ENCODE measurements at places on chromosomes 7 and 10.

- no peak overlapping the region for H3K4me3 ChIP-seq
- no peaks in the 10 kb centered on the region for H3K4me1 ChIP-seq
- H3K27me3 ChIP-seq, result no peaks in the 10 kb centered on the region
- H3K36me3 ChIP-seq, result no peaks in the 10 kb centered on the region
- DNase-seq, result no peak
Measured at GRCh38 chr10:9668411-9668810, 1349.3 kb upstream of the CELF2 start.

GRCh38 chr10:83539528-83540308 is 599.6 kb upstream of the GHITM start:
- DNase-seq, result no peak
- no peaks in the 10 kb centered on the region for H3K27me3 ChIP-seq
- H3K36me3 ChIP-seq, result no peaks in the 10 kb centered on the region
- H3K4me1 ChIP-seq, result no peaks in the 10 kb centered on the region

GRCh38 chr10:115004236-115004862 is 66.4 kb downstream of the TRUB1 start:
- no peak for DNase-seq
- H3K4me1 ChIP-seq, result peaks cover 9% of the 10 kb centered on the region
- no peak overlapping the region for H3K4me3 ChIP-seq
- H3K36me3 ChIP-seq, result no peaks in the 10 kb centered on the region
- no peaks in the 10 kb centered on the region for H3K27me3 ChIP-seq

GRCh38 chr10:61618388-61618961 is 44.3 kb upstream of the CABCOCO1 start:
- H3K27ac ChIP-seq, result no peak overlapping the region
- peaks cover 5% of the 10 kb centered on the region for H3K4me1 ChIP-seq
- DNase-seq, result no peak
- H3K4me3 ChIP-seq, result no peak overlapping the region
- H3K27me3 ChIP-seq, result no peaks in the 10 kb centered on the region

- H3K4me1 ChIP-seq, result no peaks in the 10 kb centered on the region
- H3K27me3 ChIP-seq, result no peaks in the 10 kb centered on the region
- no peak for DNase-seq
- H3K27ac ChIP-seq, result no peak overlapping the region
Measured at GRCh38 chr10:105195831-105196230, 554.7 kb downstream of the SORCS3 start.

DNA sequence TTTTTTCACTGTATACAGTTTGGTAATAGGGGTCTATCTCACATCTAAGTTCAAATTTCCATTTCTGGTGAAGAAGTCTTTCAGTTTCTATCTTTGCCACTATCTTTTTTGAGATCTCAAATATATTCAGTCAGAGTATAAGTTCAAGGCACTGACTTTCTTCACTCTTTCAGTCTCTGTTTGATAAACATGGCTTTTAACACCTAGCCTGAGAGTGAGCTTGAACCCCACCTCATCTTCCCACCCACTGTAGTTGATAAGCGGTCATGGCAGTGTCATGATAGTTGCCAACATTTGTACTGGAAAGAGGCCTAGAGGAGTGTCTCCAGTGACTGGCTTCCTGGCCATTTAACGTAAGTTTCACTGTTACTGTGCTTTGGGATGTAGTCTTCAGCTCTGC is 41.2 kb upstream of the AGR3 start:
- H3K36me3 ChIP-seq, result no peaks in the 10 kb centered on the region
- H3K4me3 ChIP-seq, result no peak overlapping the region
- H3K4me1 ChIP-seq, result peaks cover 7% of the 10 kb centered on the region
- no peak for DNase-seq

DNA sequence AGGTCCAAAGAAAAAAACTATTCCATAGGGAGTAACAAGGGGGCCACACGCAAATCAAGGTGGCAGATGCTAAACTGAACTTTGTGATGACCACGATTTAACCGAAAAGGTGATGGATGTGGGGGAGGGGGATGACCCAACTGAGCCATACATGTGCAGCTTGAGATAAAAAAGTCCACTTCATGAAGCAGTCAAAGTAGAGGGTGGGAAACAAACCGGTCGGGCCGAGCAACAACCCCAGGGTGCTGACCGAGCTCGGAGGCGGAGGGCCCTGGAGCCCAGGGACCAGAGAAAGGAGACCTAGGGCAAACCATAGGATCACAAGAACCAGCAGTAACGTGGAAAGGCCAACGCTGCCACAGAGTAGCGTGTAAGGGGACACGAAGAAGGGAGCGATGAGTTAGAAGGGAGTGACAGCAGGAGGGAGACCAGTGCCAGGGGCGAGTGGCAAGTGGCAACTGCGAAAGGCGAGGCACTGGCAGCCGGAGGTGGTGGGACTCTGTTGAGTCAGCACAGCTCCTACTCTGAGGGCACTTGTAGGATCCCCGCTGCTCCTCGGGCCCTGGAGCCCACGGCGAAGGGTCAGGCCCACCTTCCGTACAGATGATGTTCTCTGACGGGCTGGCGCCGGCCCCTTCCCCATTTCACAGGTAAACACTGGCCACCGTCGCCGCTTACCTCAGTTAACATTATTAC is 540 bp downstream of the SNX13 start:
- no peaks in the 10 kb centered on the region for H3K36me3 ChIP-seq
- peak overlapping the region; percentile 97 for H3K27ac ChIP-seq
- DNase-seq, result peak; percentile 63
- peak overlapping the region; percentile 97 for H3K4me3 ChIP-seq

- H3K27ac ChIP-seq, result no peak overlapping the region
- H3K4me1 ChIP-seq, result no peaks in the 10 kb centered on the region
- DNase-seq, result no peak
- no peak overlapping the region for H3K4me3 ChIP-seq
- no peaks in the 10 kb centered on the region for H3K36me3 ChIP-seq
- peaks cover 8% of the 10 kb centered on the region for H3K27me3 ChIP-seq
Measured at GRCh38 chr7:29898301-29898700, 91.3 kb downstream of the SCRN1 start.

- no peak overlapping the region for H3K27ac ChIP-seq
- no peak for DNase-seq
- no peaks in the 10 kb centered on the region for H3K27me3 ChIP-seq
- no peak overlapping the region for H3K4me3 ChIP-seq
- H3K36me3 ChIP-seq, result no peaks in the 10 kb centered on the region
- H3K4me1 ChIP-seq, result no peaks in the 10 kb centered on the region
Measured at GRCh38 chr7:35816514-35816913, 15.7 kb downstream of the SEPTIN7 start.

DNA sequence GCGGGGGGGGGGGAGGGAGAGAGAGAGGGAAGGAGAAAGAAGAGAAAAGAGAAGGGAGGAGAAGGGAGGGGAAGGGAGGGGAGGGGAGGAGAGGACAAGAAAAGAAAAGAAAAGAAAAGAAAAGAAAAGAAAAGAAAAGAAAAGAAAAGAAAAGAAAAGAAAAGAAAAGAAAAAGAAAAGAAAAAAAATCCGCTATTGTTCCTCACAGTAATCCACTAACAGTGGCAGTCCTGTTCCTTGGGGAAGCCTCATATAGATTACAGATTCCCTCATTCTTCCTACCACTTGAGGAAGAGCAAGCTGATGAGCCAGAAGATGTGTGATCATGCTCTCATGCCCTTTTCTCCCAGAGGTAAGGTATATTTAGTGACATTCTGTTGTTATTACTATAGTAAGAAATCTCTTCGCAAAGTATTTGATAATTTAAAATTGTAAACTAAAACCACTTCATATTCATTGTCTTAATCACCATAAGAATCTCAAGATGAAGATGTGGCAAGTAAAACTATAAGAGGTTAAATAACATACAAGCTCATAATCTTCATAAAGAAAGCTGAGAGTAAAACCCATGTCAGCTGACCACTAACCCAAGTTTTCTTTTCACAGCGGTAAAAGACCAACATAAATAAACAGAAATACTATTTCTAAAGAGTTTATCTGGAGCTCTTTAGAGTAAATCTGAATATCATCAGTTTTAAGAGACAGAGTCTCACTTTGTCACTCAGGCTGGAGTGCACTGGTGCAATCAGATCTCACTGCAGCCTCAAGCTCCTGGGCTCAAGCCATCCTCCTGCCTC is 128.1 kb downstream of the JMJD1C start:
- H3K4me3 ChIP-seq, result no peak overlapping the region
- H3K4me1 ChIP-seq, result no peaks in the 10 kb centered on the region
- H3K27ac ChIP-seq, result no peak overlapping the region
- peak; percentile 14 for DNase-seq
- no peaks in the 10 kb centered on the region for H3K27me3 ChIP-seq
- H3K36me3 ChIP-seq, result no peaks in the 10 kb centered on the region

GRCh38 chr7:132690174-132690573 is 113.9 kb upstream of the PLXNA4 start:
- no peaks in the 10 kb centered on the region for H3K36me3 ChIP-seq
- no peaks in the 10 kb centered on the region for H3K4me1 ChIP-seq
- no peak overlapping the region for H3K27ac ChIP-seq
- no peak overlapping the region for H3K4me3 ChIP-seq
- peaks cover 8% of the 10 kb centered on the region for H3K27me3 ChIP-seq

- no peaks in the 10 kb centered on the region for H3K36me3 ChIP-seq
- no peak overlapping the region for H3K4me3 ChIP-seq
- no peak overlapping the region for H3K27ac ChIP-seq
- no peak for DNase-seq
- H3K27me3 ChIP-seq, result no peaks in the 10 kb centered on the region
- H3K4me1 ChIP-seq, result no peaks in the 10 kb centered on the region
Measured at GRCh38 chr7:83005410-83005809, 157.3 kb downstream of the PCLO start.

DNA sequence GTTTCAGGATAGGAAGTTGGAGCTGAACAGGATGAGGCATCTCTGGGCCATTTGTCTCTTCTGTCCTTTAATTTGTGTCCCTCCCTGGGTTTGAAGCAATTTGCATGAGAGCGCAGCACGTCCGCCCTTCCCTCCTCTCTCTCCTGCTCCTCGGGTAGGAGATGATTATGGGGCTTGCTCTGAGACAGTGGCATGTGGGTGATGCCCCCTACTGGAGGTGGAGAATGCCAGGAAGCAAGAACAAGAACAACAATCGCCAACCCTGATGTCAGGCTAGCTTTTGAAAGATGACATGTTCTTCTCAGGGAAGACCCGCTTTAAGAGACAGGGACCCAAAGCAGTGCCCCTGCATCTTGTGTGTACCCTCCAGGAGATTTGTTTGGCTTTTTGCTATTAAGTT is 63.9 kb upstream of the LOXL4 start:
- no peaks in the 10 kb centered on the region for H3K36me3 ChIP-seq
- H3K27ac ChIP-seq, result no peak overlapping the region
- no peaks in the 10 kb centered on the region for H3K27me3 ChIP-seq
- H3K4me1 ChIP-seq, result peaks cover 7% of the 10 kb centered on the region
- no peak overlapping the region for H3K4me3 ChIP-seq

DNA sequence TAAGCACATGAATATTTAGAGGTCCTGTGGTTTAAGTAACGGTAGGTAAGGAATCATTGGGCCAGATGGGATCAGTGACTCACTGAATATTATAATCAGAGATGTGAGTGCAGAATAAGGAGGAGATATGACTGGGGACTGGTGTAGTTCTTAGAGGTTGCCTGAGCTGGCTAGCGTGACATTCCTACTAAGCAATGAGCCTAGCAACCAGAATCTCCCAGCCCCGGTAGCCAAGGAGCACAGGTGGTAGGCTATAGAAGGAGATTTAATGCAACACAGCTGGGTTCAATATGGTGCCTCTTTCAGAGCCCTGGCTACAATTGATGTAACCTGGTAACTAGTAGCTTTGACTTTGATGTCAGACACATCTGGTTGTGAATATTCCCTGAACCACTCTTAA is 641.6 kb downstream of the AUTS2 start:
- H3K27ac ChIP-seq, result no peak overlapping the region
- H3K4me1 ChIP-seq, result no peaks in the 10 kb centered on the region
- no peaks in the 10 kb centered on the region for H3K27me3 ChIP-seq
- no peak for DNase-seq

GRCh38 chr7:111329367-111330234 is 232.7 kb downstream of the IMMP2L start:
- H3K27me3 ChIP-seq, result no peaks in the 10 kb centered on the region
- no peak overlapping the region for H3K4me3 ChIP-seq
- DNase-seq, result no peak
- H3K4me1 ChIP-seq, result no peaks in the 10 kb centered on the region

- DNase-seq, result no peak
- no peaks in the 10 kb centered on the region for H3K27me3 ChIP-seq
- no peaks in the 10 kb centered on the region for H3K36me3 ChIP-seq
- no peaks in the 10 kb centered on the region for H3K4me1 ChIP-seq
Measured at GRCh38 chr10:57919864-57920263, 347.8 kb downstream of the IPMK start.

- H3K27ac ChIP-seq, result no peak overlapping the region
- no peak overlapping the region for H3K4me3 ChIP-seq
- H3K36me3 ChIP-seq, result no peaks in the 10 kb centered on the region
- peak; percentile 3 for DNase-seq
- H3K27me3 ChIP-seq, result no peaks in the 10 kb centered on the region
Measured at GRCh38 chr10:6346631-6347030, 143.9 kb downstream of the PFKFB3 start.

- H3K27ac ChIP-seq, result peak overlapping the region; percentile 56
- no peaks in the 10 kb centered on the region for H3K36me3 ChIP-seq
- no peaks in the 10 kb centered on the region for H3K27me3 ChIP-seq
- H3K4me1 ChIP-seq, result peaks cover 52% of the 10 kb centered on the region
- no peak overlapping the region for H3K4me3 ChIP-seq
Measured at GRCh38 chr7:36119005-36119706, 33.9 kb upstream of the EEPD1 start.

DNA sequence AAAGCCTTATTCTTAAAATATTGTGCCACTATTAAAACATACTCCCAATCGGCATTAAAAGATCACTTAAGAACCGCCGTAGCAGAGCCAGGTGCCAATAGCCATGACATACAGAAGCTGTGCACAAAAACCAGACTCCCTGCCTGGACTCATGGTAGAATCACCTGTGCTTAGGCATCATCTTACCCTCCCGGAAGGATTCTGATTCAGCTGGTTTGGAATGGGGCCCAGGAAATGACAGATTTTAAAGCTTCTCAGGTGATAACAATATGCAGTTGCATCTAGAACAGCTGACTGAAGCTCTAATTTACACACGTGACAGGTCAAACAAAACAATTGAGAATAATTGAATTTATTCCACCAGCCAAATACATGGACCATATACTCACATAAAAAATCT is 10.7 kb downstream of the A1CF start:
- H3K27ac ChIP-seq, result no peak overlapping the region
- H3K4me3 ChIP-seq, result no peak overlapping the region
- H3K4me1 ChIP-seq, result no peaks in the 10 kb centered on the region
- no peaks in the 10 kb centered on the region for H3K36me3 ChIP-seq

- H3K27me3 ChIP-seq, result no peaks in the 10 kb centered on the region
- DNase-seq, result peak; percentile 90
- H3K27ac ChIP-seq, result peak overlapping the region; percentile 96
- H3K4me1 ChIP-seq, result peaks cover 61% of the 10 kb centered on the region
- H3K4me3 ChIP-seq, result peak overlapping the region; percentile 89
Measured at GRCh38 chr10:97685395-97685958, 1.6 kb downstream of the AVPI1 start.

Data from osteoblast (primary cell).